ENCODE measurements at places on chromosomes 3 and 15.

DNA sequence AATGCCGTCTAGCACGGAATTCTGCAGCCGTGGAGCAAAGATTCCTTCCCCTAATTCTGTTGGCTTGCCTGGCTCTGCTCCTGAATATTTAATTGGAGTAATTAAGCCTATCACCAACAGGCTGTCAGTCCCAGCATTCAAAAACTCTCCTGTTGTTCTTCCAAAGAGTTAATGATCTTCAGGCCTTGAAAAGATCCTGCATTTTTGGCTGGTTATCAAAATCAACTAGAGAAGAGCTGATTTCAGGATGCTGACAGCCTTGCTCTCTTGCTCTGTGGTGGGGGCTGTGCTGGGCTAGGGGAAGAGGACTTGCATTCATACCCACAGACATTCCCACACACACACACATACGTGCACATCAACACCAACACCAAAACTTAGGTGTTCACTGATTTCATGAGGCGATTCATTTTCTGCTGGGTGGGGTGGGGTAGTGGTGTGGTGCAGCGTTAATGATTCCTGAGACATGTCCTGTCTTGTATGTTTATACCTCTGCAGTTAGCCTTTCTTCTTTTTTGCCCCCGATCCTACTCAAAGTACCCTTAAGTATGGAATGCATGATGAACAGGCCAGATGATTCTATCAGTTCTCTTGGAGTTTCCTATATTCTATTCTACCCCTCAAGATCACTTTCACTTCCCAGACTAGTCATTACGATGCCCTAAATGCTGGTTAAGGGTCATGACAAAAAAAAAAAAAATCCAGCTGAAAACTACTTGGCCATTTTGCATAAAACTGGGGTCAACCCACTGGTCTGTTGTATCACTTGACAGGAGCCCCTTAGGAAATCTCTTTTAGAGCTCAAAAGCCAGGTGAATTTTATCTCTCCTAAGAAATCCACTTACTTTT is 42.3 kb downstream of the CPN2 start:
- no peak for DNase-seq

DNA sequence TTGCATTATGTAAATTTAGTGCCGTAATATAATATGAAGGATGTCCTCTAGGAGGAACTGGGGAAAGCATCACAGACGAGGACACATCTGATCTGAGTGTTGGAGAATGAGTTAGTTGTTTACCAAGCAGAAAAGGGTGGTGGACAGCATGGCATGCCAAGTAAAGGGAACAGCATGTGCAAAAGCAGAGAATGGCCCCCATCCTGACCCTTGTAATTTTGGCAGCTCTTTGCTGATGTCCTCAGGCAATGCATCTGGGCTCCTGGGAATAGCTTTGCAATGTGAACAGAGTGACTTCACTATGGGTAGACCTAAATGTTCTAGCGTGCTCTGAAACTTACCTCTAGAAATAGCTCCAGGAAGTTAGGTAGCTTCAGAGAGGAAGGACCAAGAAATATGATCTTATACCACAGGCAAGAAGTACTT is 263.3 kb downstream of the LPP start:
- no peak for DNase-seq

DNA sequence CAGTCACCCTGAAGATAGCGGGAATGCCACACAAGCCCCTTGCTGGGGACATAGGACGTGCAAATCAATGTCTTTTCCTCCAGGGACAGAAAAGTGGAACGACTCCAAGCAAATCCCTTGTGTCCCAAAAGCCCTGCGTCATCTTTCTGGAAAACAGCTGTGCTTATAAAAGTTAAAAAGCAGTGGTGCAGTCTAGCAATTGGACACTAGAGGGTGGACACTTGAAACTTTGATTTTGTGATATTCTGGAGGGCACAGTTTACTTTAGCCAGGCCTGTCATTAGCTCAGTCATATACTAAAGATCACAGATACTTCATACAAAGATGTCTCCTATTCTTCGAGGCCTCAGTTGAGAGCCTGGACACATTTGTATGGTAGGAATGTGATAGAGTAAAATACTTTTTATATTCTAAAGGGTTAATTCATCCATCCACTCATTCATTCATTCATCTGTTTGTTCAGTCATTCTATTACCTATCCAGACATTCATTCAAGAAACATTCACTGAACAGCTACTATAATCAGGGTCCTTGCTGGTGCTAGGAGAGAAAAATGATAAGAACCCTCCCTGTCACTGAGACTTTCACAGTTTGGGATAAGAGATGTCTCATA is 63.8 kb upstream of the ANKRD34C start:
- peak; percentile 43 for DNase-seq

- no peak for DNase-seq
These were observed 23.4 kb downstream of the FNDC3B start for GRCh38 chr3:172062761-172063160.

GRCh38 chr3:100882571-100882984 is 110.6 kb downstream of the ABI3BP start:
- peak; percentile 23 for DNase-seq

- DNase-seq: peak; percentile 39
These were observed 372.1 kb downstream of the LPP start for GRCh38 chr3:188526057-188526456.

GRCh38 chr15:89899951-89900567 is 6.3 kb upstream of the AP3S2 start:
- no peak for DNase-seq

DNA sequence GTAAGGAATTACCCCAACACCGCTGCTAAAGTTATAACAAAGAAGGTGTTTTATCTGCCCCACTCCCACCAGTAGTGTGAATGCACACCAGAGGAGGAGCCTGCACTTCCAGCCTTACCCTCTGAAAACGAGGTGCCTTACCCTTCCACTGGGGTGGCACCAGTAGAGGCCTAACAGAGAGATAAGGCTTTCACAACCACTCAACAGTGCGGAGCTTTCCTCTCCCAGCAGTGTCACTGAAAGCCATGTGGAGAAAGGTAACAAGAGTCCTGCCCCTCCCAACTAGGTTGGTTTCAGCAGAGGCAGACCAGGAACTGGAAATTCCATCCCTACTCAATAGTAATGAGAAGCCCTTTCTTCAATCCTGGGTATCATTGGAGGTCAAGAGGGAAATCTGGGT is 539.2 kb downstream of the VGLL3 start:
- no peak for DNase-seq

DNA sequence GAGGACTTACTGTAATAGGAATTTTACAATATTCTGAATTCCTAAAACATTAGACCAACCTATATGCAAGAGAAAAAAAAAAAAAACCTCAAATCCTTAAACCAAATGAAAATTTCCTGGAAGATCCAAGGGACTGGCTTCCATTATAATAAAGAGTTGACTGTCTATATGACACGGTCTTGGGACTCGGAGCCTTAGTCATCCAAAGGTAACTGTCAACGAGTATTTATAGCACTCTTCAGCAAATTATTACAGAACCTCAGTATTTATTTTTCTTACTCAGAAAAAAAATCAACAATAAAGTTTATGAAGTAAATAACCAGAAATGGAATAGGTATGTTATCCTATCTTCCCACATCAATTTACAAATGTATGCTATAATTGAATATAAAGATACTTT is 66.0 kb downstream of the TTBK2 start:
- no peak for DNase-seq

- no peak for DNase-seq
These were observed 79.3 kb upstream of the TCF12 start for GRCh38 chr15:56839099-56839498.

DNA sequence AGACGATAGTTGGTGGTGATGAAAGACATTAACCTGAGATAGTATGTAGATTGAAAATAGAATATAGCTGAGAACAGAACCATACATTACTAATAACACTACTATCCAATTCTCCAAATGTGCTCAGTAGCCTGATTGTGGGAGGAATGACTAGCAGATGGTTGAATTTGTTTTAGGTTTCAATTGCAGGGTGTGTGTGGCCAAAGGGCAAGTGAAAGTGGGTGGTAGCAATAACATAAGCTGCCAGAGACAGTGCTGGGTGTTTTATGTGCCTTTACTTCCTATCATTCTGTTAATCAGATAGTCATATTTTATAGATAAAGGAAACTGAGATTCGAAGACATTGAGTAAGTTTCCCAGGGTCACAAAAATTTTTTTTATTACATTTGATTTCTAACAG is 249.5 kb upstream of the ARL6 start:
- DNase-seq: no peak

DNA sequence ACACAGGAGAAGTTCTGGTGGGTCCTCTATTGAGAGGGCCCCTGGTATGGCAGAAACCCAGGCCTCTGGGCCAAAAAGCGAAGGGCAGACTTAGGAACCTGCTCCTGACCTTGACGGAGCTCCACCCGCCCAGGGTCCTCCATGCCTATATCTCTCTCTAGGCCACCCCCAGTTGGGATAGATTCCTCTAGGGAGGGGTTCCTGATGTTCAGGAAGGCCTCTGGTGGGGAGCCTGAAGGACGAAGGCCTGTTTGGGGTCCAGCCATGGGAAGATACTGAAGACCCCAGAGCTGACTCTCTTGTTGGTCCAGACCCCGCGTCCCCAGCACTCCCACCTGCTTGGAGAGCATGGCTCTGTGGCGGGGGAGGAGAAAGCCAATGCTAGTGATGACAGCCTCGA is 104.2 kb downstream of the CORO2B start:
- DNase-seq: no peak

DNA sequence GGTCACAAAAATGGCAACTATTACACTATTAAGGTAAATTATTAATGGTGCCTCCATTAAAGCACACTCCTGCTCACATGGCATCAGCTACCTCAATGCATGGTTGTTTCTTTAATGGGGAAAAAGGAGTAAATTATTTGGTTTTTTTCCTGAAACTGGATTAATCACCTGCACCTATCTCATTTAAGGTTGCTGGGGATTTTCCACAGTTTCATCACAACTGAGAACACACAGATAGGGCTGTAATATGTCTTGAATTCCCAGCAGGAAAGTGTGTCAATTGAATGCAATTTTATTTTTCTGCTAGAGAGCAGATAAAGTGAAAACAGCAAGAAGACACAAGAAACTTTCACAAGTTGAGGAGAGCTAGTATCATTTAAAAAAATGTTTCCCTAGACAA is 36.4 kb downstream of the RFTN1 start:
- peak; percentile 41 for DNase-seq

GRCh38 chr3:150640256-150640655 is 37.1 kb downstream of the SELENOT start:
- no peak for DNase-seq

GRCh38 chr15:83559310-83559966 is 94.5 kb upstream of the ADAMTSL3 start:
- peak; percentile 67 for DNase-seq

- DNase-seq: no peak
These were observed 189.4 kb downstream of the MFSD1 start for GRCh38 chr3:158991146-158991705.

DNA sequence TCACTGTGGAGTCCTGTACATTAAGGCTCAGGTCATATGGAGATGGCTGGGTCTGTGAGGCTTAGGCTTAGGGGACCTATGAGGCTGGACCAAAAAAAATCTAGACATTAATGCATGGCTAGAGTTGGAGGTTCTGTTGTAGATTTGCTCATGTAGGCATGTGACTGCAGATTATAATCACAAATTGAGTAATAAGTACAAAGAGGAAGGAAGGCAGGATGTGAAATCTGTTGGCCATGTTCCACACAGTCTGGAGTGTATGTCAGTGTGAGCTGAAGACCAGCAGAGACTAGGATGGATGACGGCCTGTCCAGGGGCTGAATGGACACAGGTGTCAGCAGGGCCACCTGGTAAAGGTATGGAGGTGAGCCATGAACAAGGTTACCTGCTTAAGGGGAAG is at the start of gene ST3GAL6:
Gene ST3GAL6 (plus strand): TSS at position 265 of the 400 bp plus-strand sequence. CDS start 5,101 bp downstream, outside the sequence.
- DNase-seq: peak; percentile 58

GRCh38 chr3:166307756-166308350 is 470.6 kb upstream of the BCHE start:
- no peak for DNase-seq

DNA sequence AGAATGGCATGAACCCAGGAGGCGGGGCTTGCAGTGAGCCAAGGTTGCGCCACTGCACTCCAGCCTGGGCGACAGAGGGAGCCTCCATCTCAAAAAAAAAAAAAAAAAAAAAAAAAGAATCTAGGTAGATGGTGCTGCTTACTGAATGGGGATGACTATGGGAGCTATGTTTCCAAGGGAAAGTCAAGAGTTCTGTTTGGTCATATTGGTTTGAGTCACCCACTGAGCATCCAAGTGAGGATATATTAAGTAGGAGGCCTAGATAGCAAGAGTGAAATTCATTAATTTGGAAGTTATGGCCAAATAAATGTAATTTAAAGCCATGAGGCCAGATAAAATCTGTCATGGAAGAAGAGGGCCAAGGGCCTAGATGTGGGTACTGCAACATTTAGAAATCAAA is 9.0 kb upstream of the UACA start:
- DNase-seq: peak; percentile 70

DNA sequence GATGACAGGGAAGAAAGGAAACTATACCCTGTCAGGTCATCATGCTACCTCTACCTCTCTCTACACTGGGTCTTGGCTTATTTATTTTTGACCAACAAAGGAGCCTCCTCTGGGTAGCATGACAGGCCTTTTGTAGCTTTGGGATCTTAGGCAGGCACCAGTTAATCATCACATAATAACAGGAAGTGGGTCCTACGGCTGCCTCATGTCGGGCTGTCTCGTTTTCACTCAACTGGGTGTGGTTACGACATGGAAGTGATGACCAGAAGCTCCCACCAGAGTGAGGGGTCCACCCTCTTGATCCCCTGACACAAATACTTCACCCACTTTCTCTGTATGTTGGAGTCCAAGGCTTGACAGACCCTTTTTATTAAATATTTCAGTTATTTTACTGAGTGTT is 105.3 kb downstream of the CD47 start:
- DNase-seq: peak; percentile 70

- DNase-seq: peak; percentile 35
These were observed 56.0 kb upstream of the HACD2 start for GRCh38 chr3:123640740-123641462.

DNA sequence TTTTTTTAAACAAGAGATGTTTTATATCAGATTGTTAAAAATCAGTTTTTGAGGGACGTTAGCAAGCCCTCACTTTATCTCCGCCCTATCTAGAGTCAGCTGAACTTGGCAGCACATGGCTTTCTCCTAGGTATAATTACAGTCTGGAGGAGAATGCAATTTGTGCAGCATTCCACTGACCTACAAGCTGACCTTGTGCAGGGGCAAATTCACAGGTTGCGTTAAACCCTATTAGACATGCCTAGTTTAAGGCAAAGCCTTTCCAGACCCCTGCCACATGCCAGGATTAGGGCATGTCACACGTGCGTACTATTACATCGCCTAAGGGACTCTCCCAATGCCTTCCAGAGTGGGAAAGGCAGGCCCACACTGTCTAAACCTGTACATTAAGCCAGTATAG is 224.0 kb downstream of the GREM1 start:
- DNase-seq: no peak
